ENCODE measurements at places on chromosomes 2 and 18.

- no peak for ATAC-seq
Measured at GRCh38 chr2:148032215-148032614, 11.3 kb downstream of the MBD5 start.

DNA sequence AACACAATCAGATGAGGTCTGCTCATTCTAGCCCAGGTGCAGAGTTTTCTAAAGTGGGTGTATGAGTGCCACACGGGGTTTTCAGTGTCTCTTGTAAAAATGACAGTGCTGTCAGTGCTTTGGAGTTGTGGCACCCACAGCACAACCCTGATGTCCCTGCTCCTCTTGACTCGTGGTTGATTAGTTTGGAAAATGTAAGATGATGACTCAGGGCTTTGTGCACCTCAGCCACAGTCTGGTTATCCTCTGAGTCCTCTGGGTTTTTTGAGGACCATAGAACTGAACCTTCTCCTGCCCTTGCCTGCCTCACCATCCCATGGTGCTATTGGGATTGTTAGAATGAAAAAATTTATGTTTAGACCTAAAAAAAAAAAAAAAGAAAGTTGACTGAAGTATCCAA, 105.6 kb downstream of the MYO1B start:
- peak; percentile 51 for ATAC-seq

GRCh38 chr2:207993151-207993763, 32.1 kb downstream of the PLEKHM3 start:
- 0 out of 3 replicates have a peak, but pooled peaks have one; percentile 39 for ATAC-seq

- no peak for ATAC-seq
Measured at GRCh38 chr2:132697556-132698205, 27.7 kb upstream of the LYPD1 start.

DNA sequence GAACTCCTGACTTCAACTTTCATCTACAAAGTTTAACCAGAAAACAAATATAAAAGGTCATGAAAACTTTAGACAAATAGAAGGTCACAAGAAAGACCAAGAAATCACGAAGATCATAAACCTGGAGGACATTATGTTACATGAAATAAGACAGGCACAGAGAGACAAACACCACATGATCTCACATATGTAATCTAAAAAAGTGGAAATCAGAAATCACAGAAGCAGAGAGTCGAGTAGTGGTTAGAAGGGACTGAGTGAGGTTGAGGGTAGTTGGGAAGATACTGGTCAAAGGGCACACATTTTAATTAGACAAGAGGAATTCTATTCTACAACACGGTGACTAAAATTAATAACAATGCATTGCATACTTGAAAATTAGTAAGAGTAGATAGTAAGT, 1.4 kb downstream of the GCFC2 start:
- no peak for ATAC-seq

DNA sequence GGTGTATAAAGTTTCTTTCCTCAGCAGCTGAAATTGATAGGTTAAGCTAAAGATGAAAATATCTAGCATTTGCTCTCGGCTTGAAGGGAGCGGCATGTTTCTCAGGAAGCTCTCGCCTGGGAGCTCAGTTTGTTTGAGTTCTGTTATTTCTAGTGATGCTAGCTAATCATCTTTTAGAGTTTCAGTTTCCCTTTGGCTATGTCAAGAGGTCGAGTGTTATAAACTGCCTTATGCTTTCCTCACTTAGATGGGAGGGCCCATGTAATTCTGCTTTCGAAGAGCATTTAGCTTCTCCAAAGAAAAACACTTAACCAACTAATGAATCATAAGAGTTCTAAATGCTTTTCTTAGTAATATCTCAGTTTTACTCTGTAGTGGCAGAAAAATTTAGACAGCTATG, 33.6 kb downstream of the PLCL1 start:
- ATAC-seq = peak; percentile 77

- no peak for ATAC-seq
Measured at GRCh38 chr2:151181524-151181923, 80.1 kb downstream of the RBM43 start.

- ATAC-seq = no peak
Measured at GRCh38 chr2:122999258-122999657, 1025.8 kb upstream of the CNTNAP5 start.

- ATAC-seq = peak; percentile 33
Measured at GRCh38 chr18:62329691-62330454, 4.8 kb downstream of the TNFRSF11A start.

DNA sequence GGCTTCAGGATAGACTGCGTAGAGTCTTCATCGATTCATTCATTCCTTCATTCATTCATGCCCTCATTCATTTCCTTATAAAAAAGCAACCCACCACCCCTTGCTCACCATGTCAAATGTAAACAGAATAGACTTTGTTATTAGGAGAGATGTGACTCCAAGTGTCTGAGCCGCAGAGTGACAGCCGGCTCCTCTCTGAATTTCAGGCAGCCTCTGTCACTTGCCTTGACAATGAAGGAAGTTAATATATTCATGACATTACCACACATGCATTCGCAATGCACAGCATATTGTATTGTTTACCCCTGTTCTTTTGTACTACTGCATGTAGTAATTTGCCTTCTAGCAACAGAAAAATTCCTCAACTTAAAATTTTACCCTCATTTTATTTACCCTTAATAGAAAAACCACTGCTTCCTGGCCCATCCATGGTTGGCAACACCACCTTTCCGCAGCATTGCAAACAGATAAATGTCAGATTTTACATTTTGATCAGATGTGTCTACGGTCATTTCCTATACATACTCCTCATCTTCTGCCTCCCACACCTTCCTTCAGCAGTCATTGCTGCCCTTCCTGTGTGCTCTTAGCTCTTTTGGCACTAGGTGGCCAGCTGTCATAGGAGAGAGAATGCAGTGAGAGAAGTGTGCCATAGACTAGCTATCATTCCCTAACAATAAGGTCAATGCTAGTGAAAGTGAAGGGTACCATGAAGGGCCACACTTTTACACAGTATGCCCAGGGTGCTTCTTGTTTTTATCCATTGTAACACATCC, 1090.8 kb downstream of the BCL11A start:
- ATAC-seq = no peak

DNA sequence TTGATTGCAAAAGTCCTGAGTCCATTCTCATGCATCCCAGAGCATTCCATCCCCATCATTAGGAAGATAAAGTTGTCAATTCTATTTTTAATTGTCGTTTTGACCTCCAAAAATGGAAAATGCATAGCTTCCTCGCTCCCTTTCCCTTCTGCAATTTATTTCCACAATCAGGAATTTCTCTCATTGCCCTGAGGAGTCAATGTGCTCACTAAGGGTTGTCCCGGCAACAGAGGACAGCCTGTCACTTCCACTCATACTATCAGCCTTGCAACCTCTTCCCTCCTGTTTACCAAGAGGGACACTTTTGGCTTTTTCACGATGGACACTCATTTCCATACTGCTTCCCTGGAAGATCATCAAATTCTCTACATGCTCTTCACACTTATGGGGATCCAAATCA, 164.8 kb downstream of the MYO5B start:
- ATAC-seq = no peak

- ATAC-seq = no peak
Measured at GRCh38 chr2:202910698-202911097, 775 bp downstream of the WDR12 start.

DNA sequence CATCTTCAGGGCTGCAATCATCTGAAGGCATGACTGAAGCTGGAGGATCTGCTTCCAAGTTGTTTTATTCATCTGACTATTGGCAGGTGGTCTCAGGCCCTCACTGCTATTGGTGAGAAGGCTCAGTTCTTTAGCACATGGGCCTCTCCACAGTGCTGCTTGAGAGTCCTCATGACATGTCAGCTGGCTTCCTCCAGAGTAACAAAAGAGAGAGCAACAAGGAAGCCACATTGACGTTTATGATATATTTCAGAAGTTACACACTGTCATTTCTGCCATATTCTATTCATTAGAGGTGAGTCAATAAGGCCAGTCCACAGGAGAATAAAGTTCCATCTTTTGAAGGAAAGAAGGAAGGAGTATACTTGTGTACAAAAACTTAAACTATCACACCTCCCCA, 7.9 kb upstream of the SIGLEC15 start:
- no peak for ATAC-seq

- no peak for ATAC-seq
Measured at GRCh38 chr18:79875931-79876461, 75.5 kb downstream of the SLC66A2 start.

DNA sequence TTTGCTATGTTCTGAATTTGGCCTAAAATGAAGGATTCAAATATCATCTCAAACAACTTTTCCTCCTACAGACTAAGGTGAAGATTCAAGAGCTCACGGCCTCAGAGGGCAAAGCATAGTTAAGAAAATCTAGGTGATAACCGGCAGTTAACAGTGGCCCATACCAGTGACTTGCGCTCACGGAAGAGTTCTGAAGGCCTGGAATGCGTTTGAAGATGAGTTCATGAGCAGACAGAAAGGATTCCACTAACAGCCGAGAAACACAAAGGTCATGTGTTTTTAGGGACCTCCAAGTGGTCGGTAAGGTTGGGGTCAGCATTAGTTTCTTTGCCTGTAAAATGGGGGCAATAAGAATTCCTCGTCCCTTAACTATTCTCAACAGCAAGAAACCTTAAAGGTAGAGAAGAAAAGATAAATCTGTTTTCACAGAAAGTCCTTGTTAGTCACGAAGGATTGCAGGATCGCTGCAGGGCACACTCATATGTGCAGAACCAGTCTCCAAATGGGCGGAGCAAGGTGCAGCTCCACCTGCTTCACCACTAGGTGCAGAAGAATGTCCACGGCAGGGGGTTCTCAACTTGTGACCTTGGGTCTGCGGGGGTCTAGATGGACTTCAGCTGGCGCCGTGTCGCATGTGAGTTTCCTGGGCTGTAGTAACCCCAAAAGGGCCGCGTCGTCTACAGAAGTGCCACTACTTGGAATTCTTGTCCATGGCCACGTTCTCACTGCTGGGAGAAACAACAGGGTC, 708 bp upstream of the RPIA start:
- ATAC-seq = peak; percentile 8

DNA sequence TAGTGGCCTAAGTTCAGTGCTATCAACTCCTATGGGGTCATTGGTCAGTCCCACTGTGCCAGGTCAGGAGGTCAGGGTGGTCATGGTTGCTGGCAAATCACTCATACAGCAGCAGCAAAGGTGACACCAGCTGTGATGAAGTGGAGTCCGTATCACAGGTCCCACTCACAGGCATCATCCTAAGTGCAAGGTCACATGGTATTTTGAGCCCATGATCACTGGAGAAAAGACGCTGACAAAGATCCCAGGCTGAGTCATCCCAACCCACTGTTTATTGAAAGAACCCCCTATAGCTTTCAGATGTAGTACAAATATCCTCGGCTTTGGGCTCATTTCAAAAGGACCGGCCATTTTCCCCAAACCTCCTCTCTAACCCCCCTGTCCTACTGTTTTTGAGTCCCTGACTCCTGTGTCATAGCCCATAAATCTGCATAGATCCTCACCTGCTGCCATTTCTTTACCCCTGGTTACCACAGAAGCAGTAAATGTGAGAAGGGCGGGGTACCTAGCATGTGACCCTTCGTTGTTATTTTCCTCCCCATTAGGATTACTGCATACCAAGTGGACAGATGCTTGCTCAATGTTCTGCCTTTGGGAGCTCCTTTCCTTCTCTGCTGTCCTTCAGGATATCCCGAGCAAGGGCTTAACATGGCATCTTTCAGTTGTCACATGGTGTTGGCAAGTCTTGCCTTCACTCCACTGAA, 107.7 kb downstream of the COL6A3 start:
- no peak for ATAC-seq

- no peak for ATAC-seq
Measured at GRCh38 chr18:42742969-42743368, 372.5 kb downstream of the RIT2 start.

GRCh38 chr2:234116010-234116409, 65.5 kb downstream of the SPP2 start:
- no peak for ATAC-seq

- no peak for ATAC-seq
Measured at GRCh38 chr18:12721495-12722275, 18.8 kb downstream of the PSMG2 start.

DNA sequence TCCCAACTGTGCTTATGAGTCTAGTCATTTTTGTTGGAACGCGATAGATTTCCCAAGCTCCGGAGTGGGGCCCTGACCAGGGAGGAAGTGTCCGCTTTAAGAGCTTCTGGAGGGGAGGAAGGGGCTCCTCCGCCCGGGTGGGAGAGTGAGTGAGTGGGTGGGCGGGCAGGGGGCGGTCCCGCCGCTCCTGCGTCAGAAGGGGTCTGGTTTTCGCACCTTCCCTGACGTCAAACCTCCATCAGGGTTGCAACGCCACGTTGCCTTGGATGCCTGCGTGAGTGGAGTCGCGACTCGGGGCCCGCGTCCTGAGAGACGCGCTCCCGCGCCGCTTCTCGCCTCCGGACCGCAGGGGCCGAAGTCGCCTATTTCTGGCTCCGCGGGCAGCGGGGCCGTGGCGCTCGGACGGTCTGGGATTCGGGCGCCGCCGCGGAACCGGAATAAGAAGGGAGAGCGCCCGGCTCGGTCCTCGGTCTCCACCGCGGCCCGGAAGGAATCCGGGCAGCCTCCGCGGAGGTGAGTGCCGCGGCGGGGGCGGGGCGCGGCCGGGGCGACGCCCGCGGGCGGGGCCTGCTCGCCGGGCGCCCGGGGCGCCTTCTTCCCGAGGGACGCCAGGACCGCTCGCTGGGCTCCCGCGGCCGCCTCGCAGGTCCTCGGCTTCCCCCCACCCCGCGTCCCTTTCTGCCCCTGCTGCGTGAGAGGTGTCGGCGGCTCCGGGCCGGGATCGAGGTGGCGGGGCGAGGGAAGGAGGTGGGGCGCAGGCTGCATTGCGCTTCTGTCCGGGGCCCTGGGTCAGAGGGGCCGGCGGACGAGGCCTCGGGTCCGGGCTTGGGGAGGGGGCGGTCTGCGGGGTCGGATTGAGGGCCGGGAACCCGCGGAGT, at the start of gene ZDBF2:
ZDBF2 (plus strand) TSS at position 230 of the 878 bp plus-strand sequence. CDS start 7,187 bp downstream, outside the sequence.
- peak; percentile 80 for ATAC-seq

- no peak for ATAC-seq
Measured at GRCh38 chr2:68749345-68749744, 14.7 kb downstream of the ARHGAP25 start.

DNA sequence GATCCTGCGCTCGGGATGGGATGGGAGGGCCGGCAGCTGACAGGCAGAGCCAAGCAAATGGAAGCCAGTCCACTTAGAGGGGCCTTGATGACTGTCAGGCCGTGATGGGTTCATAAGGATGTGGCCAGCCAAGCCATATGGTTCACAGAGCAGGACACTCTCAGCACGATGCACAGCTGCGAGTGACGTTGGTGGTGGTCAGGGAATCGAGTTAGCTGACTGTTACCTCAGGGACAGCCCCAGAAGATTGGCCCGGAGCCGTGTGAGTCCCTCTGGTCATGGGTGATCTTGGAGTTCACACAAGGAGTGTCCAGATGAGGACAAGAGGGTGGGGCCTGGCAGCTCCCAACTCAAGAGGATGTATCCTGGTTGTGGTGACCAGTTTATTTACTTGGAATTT, 70.2 kb downstream of the TPGS2 start:
- ATAC-seq = no peak

DNA sequence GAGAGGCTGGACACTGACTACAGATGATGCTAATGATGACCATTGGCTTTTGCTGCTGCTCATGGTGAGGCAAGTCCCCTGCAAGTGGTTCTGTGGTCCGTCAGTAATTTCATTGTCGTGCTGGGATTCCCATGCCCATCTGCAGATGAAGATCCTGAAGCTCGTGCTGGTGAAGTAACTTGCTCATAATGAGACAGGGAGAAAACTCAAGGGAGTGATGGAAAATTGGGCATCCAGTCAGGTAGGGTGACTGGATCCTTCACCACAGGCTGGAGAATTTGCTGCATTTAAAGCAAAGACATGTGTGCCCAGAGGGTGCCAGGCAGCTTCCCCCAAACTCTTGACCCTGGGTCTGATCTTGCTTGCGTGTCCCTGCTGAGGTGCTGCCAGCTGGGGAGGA, 125.6 kb downstream of the TSN start:
- no peak for ATAC-seq
